T-cell (primary cell): ENCODE measurements at places on chromosomes 16 and 17. TPM values are rescaled to one million over a fixed set of nuclear protein-coding genes. Genes with fewer than 3 reads are reported as not detected.
A peak's percentile ranks its signal among the peaks of the same experiment; 100 is the strongest.

- peak overlapping the region; percentile 41 for H3K27ac ChIP-seq
- no peaks in the 10 kb centered on the region for H3K27me3 ChIP-seq
- H3K4me3 ChIP-seq, result peak overlapping the region; percentile 72
- DNase-seq, result peak; percentile 84
- H3K36me3 ChIP-seq, result no peaks in the 10 kb centered on the region
- peaks cover 4% of the 10 kb centered on the region for H3K4me1 ChIP-seq
Measured at GRCh38 chr16:31476303-31477219, 4.6 kb downstream of the TGFB1I1 start.

DNA sequence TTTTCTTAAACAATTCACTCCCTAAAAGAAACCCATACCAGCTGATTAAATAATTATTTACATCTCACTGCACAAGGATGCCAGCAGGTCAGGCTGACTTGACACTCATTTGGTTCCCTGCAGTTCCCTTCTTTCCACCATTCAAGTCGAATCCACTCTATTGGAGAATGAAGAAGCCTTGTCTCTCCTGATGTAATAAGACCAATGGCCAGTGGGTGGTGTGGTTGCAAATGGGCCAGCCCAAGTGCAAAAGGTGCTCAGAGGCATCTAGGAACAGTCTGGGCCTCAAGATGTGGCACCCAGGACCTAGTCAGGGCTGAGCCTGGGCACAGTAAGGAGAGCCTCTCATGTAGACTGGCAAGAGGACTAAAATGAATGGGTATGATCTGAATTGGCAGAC is 9.3 kb downstream of the C16orf78 start:
- no peak overlapping the region for H3K27ac ChIP-seq
- no peak overlapping the region for H3K4me3 ChIP-seq
- H3K27me3 ChIP-seq, result no peaks in the 10 kb centered on the region
- H3K4me1 ChIP-seq, result no peaks in the 10 kb centered on the region

- H3K27me3 ChIP-seq, result no peaks in the 10 kb centered on the region
- peaks cover 21% of the 10 kb centered on the region for H3K36me3 ChIP-seq
- peak; percentile 16 for DNase-seq
- H3K27ac ChIP-seq, result no peak overlapping the region
- no peak overlapping the region for H3K4me3 ChIP-seq
Measured at GRCh38 chr17:19812407-19812806, 55.3 kb downstream of the ULK2 start.

GRCh38 chr16:77137045-77137444 is 53.9 kb upstream of the MON1B start:
- H3K36me3 ChIP-seq, result no peaks in the 10 kb centered on the region
- H3K4me3 ChIP-seq, result no peak overlapping the region
- no peaks in the 10 kb centered on the region for H3K4me1 ChIP-seq
- no peaks in the 10 kb centered on the region for H3K27me3 ChIP-seq

DNA sequence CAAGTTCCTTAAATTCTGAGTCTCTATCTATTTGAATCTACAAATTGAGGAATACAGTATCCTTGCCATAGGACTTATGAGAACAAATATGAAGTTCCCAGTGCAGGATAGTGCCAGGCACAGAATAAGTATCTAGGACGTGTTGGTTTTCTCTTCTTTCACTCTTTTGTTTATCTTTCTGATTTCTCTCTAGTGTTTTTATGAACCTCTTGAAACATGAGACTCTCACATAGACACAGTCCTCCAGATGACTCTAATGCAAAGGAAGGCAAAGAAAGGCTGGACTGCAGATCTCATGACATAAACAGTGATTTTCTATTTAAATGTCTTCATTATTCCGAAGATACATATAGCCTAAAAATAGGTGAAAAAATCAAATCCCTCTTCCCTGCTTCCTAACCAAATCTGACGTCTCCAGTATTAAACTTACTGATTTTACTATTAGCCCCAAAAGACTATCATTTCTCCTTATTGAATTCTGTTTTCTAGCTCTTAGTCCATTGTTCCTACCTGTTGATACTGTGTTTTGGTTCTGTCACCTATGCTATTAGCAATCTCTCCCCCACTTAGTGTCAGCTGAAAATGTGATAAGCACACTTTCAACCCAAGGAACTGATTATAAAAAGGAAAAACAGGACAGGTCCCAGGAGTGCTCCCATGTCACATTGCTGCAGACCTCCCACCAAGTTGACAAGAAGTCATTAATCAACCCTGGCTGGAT is 24.9 kb upstream of the ADAMTS18 start:
- H3K27me3 ChIP-seq, result no peaks in the 10 kb centered on the region
- no peak overlapping the region for H3K4me3 ChIP-seq
- no peaks in the 10 kb centered on the region for H3K36me3 ChIP-seq
- no peaks in the 10 kb centered on the region for H3K4me1 ChIP-seq
- no peak for DNase-seq
- no peak overlapping the region for H3K27ac ChIP-seq

The ANKRD13B gene
- 4.1 TPM for total RNA-seq
